ENCODE measurements at places on chromosomes 6 and 20.

- no peak for DNase-seq
These were observed 763.5 kb upstream of the MAP3K7 start for GRCh38 chr6:91350146-91350908.

GRCh38 chr20:50551288-50551687 is 41.1 kb downstream of the PTPN1 start:
- DNase-seq, result no peak

- DNase-seq, result no peak
These were observed at the start of gene ARMH2 for GRCh38 chr6:24798740-24799540. TSS of gene ARMH2 (minus strand) at chr6:24798917. CDS start at chr6:24798857, 60 bp downstream.

DNA sequence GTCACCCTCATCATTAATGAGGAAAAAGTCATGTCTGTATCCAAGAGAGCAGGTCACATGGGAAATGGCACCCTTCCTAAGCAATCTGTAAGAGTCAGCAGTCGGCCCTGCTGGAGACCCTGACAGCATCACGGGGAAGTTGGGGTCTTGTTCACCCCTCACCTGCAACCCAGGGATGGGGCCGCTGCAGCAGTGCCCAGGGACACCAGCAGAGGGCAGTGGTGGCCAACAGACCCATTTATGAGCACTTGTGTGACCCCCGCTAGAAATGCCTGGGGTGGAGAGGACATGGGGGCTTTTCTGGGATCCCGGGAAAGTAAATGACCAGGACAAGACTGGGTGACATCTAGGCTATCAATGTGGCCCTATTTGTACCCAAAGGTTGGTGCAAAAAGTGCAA is 35.9 kb downstream of the ANKRD60 start:
- no peak for DNase-seq

DNA sequence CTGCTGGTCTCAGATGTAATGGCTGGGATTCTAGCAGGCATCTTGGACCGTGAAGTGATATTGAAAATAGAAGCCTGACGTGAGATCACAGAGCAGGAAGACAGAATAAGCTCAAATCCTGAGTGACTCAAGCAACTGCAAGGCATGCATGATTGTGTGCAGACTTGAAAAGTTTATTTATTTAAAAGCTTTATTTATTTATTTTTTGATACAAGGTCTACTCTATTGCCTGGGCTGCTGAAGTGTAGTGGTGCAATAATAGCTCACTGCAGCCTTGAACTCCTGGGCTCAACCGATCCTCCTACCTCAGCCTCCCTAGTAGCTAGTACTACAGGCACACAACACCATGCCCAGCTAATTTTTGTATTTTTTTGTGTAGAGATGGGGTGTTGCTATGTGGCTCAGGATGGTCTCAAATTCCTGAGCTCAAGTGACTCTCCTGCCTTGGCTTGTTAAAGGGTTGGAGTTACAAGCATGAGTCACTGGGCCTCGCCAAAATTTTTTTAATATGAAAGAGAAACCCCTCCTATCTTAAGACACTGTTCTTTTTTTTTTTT is 40.1 kb upstream of the RNF144B start:
- no peak for DNase-seq
